ENCODE measurements at places on chromosomes 5 and 9.

DNA sequence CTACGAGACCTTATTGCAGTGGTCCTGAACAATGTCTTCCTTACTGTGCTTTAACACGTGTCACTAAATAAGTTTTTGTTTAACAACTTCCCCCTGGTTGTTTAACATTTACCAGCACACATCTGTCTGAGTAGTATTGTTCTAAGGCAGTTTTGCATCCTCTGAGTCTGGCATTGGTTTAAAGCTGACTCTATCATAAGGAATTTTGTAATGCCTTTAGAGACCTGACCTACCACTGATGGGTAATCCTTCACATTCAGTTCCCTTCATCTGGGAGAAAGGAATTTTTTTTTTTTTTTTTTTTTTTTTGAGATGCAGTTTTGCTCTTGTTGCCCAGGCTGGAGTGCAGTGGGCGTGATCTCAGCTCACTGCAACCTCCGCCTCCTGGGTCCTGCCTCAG, 20.0 kb upstream of the PCAT7 start:
- no peak for DNase-seq

- no peak for DNase-seq
Measured at GRCh38 chr9:124501771-124502320, 5.4 kb downstream of the NR5A1 start.

DNA sequence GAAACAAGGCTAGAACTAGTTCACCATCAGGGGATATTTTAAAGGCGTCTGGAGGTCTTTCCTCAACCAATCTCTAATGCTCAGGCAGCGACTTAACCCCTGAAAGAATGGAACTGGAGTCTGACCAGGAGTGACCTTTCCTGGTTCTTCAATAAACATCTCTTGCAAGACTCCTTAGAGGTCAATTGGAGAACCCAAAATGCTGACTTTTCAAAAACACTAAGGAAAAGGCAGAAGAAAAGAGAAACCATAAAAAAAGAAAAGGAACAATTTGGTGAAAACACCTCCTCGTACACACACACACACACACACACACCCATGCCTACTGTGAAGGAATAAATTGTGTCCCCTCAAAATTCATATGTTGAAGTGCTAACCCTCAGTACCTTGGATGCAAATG, 12.3 kb downstream of the TIMD4 start:
- no peak for DNase-seq

DNA sequence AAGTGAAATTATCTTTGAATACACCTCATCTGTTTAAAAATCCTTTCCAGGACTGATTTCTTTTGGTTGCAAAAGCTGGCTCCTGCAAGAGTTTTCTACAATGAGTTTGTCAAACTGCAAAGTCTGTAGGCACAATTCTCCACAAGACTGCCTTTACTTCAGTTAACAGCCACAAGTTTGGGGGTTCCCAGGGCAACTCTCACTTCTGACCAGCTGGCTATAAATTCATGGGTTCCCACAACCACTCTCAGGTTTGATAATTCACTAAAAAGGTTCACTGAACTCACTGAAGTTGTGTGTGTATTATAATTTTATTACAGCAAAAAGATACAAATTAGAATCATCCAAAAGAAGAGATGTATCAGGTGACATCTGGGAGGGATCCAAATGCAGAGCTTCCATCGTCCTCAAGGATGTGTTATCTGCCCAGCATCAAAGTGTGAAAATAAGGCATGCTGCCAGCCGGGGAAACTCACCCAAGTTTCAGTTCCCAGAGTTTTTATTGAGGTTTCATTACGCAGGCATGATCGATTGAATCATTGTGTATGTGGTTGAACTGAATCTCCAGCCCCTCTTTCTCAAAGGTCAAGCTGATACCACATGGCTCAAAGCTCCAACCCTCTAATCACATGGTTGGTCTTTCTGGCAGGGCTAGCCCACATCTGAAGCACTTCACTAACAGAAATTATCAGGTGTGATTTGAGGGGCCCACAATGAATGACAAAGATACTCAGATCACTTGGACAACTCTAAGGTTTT, 19.0 kb upstream of the PSIP1 start:
- no peak for DNase-seq

All from inflammatory macrophage treated with lipopolysaccharide for 1 hour (primary cell).